Activated CD4-positive, CD25-positive, alpha-beta regulatory T cell treated with anti-CD3 and anti-CD28 coated beads, Interleukin-2, amount 50 U/mL, for 72 hours (primary cell): ENCODE measurements at places on chromosomes 16 and 17.

DNA sequence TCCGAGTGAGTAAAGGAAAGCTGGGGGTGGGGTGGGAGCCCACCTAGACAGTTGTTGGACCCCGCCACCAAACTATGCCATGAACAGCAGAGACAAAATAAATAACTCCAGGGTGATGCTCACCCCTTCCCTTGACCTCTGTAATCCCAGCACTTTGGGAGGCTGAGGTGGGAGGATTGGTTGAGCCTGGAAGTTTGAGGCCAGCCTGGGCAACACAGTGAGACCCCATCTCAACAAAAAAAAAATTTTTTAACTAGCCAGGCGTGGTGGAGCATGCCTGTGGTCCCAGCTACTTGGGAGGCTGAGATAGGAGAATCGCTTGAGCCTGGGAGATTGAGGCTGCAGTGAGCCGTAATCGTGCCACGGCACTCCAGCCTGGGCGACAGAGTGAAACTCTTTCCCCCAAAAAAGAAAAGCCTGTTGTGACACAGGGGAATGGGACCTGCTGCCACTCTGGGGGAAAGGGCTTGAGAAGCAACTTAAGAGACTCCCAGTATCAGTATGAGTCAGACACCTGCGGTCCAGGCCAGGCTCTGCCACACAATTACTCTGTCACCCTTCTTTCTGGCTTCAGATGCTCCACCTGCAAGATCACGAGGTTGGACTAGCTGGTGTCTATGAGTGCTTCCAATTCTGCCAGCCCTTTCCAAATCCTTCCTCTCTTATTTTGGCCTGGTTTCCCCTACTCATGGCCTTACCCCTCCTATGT lies 5.0 kb downstream of the SGCA start:
- no peak for DNase-seq

- DNase-seq: no peak
Observed at GRCh38 chr17:46732754-46733398, 85.6 kb downstream of the WNT3 start.

GRCh38 chr16:10333321-10334032 lies 52.4 kb upstream of the ATF7IP2 start:
- DNase-seq: no peak

GRCh38 chr17:58970609-58971450 lies 135.8 kb downstream of the TRIM37 start:
- no peak for DNase-seq

- DNase-seq: no peak
Observed at GRCh38 chr17:81261582-81262336, 22.6 kb downstream of the NDUFAF8 start.

GRCh38 chr16:11655655-11656054 lies 12.6 kb upstream of the SNN start:
- DNase-seq: no peak

DNA sequence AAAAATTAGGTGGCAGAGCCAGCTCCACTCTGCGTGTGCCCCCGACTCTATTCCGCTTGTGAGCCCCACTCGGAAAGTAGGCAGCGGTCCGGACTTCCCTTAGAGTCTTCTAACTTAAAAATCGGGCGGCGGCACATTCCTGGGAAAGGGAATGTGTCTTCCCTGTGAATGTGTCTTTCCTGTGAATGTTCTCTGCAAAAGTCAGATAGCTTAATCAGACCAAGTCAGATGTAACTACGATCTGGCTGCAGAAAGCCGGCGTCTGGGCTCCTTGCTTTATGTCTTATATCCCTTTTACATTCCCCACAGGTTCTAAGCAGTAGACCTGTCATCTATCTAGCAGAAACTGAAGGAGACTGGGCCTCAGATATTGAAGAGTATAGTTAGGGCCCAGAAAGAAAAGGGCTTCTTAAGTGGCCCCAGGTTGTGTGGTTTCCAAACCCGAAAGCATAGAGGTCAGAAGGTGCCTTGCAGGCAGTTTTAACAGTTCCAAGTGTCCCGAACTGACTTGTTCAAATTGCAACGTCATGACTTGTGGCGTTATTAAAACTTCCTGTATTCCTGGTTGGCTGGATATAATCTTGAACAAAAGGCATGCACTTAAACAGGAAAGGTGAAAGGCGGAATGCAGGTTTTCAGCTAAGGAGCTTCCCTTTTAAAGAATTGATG lies 601 bp downstream of the PHKB start:
- DNase-seq: no peak

- DNase-seq: no peak
Observed at GRCh38 chr17:40457369-40457768, 14.1 kb downstream of the IGFBP4 start.

- no peak for DNase-seq
Observed at GRCh38 chr17:4195306-4195705, 52.3 kb downstream of the CYB5D2 start.

DNA sequence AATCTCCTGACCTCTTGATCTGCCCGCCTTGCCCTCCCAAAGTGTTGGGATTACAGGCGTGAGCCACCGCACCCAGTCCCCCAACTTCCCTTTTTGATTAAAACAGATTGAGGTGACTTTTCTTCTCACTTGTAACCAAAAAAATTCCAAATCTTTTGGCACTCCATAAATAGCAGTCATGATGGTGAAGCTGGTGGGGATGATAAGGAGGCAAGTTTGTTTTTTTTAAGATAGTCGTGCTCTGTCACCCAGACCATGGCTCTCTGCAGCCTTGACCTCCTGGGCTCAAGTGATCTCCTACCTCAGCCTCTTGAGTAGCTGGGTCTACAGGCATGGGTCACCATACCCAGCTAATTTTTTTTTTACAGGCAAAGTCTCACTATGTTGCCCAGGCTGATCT lies 34.7 kb upstream of the PLCG2 start:
- DNase-seq: no peak

DNA sequence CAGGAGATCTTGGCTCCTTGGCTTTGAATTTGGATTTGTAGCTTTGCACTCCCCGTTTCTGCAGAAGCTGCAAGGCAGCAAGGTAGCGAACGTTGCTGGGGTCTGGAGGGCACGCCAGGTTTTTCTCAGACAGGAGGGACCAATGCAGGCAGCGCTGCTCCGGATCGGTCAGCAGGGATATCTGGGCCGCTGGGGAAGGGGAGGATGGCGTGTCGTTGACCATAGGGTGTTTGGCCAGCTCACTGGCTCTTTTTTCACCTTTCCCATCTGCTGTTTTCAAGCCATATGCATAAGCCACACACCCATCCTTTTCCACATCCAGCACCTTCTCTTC lies 15.8 kb downstream of the C16orf46 start:
- no peak for DNase-seq

GRCh38 chr17:49022391-49022941 lies 25.3 kb downstream of the IGF2BP1 start:
- no peak for DNase-seq

- DNase-seq: no peak
Observed at GRCh38 chr17:63832455-63832854, 5.0 kb upstream of the FTSJ3 start.

DNA sequence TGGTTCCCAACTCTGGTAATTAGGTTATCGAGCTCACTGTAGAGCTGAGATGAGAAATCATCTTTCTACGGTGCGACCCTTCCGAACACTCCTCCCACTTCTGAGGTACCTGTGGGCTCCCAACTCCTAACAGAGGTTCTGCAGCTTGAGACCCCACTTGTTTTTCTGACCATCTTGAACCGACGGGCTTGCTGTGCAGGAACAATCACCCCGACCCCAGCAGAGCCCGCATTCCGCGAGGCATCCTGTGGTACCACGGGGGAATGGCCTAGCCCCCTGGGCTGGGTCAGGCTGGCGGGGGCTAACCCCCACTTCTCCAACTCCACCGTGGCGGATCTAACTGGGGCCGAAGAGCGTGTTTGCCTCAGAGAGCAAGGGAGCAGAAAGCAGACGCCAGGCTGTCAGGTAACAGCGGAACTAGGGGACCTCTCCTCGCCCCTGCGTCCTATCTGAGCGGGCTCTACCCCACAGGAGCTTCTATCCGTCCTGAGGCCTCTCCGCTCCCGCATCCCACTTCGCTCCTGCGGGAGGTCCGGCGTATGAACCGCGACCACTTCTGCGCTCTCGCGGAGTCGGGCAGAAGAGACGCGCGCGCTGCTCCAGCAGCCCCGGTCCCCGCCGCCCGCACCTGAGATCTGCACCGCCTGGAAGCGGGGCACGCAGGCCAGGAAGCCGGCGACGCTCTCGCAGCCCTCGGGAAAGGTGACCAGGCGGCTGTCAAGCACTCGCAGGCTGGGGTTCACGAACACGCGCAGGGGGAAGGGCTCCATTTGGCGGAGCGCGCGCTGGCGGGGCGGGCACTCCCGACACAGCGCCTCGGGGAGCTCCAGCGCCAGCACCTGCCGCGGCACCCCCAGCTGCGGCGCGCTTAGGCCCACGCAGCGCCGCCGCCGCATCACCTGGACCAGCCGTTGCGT lies 761 bp downstream of the PDF start:
- no peak for DNase-seq

DNA sequence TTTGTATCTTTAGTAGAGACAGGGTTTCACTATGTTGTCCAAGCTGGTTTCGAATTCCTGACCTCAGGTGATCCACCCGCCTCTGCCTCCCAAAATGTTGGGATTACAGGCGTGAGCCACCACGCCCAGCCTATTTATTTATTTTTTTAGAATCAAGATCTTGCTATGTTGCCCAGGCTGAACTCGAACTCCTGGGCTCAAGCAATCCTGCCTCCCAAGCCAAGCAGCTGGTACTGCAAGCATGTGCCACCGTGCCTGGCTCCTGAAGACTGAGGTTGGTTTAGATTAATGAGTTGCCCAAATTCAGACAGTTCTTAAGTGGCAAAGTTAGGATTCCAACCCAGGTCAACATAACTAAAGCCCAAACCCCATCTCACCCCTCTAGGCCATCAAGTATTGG lies 7.9 kb downstream of the SLC52A1 start:
- no peak for DNase-seq

DNA sequence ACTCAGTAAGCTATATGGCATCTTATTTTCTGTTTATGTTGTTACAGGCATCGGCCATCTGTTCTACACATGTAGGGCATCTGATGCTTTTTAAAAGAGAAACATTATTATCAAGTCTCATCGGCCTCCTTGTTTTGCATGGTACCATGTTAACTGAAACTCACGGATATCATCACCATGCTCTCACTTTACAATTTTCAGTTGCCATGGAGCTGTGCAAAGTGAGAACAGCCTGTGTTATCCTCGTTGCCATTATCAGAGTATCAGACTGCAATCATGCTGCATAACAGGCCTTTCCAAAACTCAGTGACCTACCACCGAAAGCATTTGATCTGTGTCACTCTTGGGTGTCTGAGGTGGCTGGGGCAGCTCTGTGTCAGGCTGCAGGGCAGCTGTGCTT lies 110.3 kb downstream of the C17orf67 start:
- no peak for DNase-seq

GRCh38 chr16:47493381-47494337 lies 32.5 kb downstream of the PHKB start:
- DNase-seq: no peak

- DNase-seq: no peak
Observed at GRCh38 chr16:69839798-69840409, 77.8 kb downstream of the WWP2 start.

GRCh38 chr16:68197250-68197649 lies 38.7 kb downstream of the ESRP2 start:
- DNase-seq: no peak

- DNase-seq: no peak
Observed at GRCh38 chr16:13956635-13957196, 36.8 kb downstream of the ERCC4 start.

DNA sequence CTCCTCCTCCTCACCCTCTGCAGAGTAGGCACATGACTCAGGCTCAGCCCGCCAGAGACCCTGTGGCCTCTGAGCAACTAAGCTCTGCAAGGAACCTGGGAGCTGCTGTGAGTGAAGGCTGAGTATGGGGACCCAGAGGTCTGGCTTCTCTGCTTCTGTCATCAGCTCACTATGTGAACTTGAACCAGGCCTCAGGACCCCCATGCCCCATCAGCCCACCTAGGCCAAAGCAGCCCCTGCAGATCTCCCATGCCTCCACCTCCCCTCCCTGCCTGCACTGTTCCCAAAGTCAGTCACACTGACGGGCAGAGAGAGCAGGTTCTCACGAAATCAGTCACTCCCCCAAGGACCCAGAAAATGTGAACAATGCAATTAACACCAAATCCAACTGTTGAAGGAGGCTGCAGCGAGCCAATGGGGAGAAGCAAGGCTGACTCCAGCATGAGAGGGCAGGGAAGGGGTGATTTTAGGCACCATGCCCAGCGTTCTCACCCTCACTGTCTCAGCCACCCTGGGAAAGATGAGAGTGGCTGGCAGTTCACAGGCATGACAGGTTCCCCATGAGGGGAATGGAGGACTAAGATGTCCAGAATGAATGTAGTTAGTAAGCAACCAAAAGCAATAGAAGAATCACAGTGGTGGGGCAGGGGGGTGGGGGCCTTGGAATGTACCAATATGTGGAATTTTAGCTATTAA lies 60.6 kb downstream of the BEAN1 start:
- DNase-seq: no peak

- no peak for DNase-seq
Observed at GRCh38 chr17:55830699-55831471, 80.0 kb downstream of the PCTP start.

GRCh38 chr17:67784364-67785121 lies 40.8 kb upstream of the BPTF start:
- DNase-seq: no peak

- no peak for DNase-seq
Observed at GRCh38 chr16:66043326-66043725, 323.2 kb upstream of the CDH5 start.

DNA sequence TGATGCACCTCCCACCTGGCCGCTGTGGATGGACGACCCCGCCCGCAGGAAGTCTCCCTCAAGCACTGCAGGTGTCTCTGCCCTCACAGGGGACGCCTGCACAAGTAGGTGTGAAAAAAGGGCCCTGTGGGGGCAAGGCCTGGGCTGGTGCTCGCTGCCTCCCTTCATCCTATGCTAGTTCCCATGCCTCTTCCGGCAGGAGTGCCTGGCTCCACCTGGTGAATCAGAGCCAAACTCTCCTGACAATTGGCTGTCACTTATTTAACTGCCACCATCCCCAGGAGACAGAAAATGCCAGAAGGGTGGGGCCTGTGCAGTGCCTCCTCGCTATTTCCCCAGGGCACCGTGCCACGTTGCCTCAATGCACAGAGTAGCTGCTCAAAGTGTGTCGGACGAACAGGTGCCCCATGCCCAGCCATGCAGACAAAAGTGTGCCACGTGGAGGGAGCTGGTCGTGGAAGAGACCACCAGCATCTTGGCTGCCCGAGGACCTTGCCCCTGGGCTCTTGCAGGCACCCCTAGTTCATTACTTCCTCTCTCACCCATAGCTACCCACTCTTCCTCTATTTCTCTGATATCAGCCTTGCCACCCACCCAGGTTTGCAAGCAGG lies 170.7 kb downstream of the SEC14L1 start:
- DNase-seq: no peak

GRCh38 chr16:56669005-56669839 lies at the start of gene MT1H:
Gene MT1H (plus strand): TSS chr16:56669814. CDS start chr16:56669885, 71 bp downstream.
- DNase-seq: no peak

GRCh38 chr16:27359051-27359450 lies 42.9 kb upstream of the IL21R start:
- DNase-seq: no peak

DNA sequence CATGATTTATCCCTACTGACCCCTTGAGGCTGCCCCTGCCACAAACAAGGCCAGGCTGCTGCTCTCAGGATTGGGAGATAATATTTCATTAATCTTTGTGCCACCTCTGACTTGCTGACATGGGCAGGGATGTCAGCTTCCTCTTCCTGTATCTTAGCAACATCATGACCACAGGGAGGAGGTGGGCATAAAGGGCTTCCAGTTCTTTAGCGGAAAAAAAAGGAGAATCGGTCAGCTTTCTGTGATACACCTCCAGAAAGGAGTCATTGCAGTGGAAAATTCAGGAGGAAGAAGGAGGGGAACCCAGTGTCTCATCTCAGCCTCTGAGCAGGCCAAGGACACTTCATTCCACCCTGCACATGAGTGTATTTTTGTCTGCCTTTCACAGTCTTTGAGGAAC lies 206.8 kb upstream of the SDK2 start:
- DNase-seq: no peak

GRCh38 chr17:78435330-78436005 lies 57.0 kb downstream of the PGS1 start:
- DNase-seq: no peak
